ENCODE measurements at places on chromosomes 2 and 18.

DNA sequence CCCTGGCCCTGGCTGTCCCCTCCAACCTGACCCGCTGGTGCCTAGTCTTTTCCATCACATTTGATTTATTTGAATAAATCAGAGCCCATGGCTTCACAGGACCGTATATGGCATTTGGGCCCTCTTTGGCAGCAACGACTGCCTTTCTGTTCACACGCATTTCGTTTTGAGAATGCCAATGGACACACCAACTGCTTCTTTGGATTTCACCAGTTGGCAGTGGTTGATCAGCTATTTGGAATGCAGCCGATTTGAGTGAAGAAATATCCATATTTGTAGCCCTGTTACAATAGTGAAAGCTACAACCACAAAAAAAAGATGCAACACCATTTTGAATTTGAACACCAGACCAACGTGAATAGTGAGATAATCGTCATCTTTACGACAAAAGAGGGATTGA, 56.5 kb downstream of the GNAL start:
- DNase-seq: no peak

- no peak for DNase-seq
Observed at GRCh38 chr2:51981783-51982182, 949.9 kb upstream of the NRXN1 start.

- no peak for DNase-seq
Observed at GRCh38 chr18:11713756-11714155, 24.7 kb downstream of the GNAL start.

DNA sequence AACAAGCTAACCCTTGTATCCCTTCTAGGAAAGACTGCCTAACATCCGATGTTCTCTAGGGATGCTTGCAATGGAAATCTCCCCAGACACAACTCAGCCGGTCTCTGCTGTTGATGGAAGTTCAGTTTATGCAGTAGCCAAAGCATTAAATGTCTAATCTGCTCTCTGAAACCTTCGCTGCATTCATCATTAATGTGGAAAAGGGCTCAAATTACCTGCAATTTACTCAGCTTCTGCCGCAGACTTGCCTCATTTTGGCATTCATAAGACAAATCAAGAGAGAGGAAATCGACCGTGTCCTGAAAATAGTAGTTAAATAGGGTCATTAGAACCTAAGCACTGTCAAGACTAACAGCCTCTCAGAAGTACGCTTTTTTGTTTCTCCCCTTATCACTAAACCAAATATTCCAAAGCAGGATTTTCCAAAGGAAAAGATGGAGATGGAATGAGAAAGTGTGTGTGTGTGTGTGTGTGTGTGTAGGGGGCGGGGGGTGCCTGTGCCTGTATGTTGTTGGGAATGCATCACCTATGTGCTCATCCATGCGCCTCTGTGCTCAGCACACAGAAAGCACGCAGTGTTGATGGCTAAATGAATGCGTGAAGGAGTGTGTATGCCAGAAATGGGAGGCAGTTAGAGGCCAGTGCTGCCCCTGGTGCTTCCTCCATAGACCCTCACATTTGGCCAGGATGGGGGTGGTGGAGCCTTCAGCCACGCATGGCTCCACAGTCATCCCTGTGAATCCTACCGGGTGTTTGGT, 7.4 kb downstream of the LCT start:
- no peak for DNase-seq

GRCh38 chr2:109032229-109032820, 43.3 kb upstream of the EDAR start:
- peak; percentile 6 for DNase-seq

GRCh38 chr2:235716875-235717496, 223.1 kb downstream of the AGAP1 start:
- no peak for DNase-seq

Measured in stimulated activated naive CD4-positive, alpha-beta T cell treated with Interleukin-2 at 50 U/mL for 16 hours (primary cell).